ENCODE measurements at places on chromosomes 3 and 15. TPM values are rescaled to one million over a fixed set of nuclear protein-coding genes. Genes with fewer than 3 reads are reported as not detected.

Gene IL20RB
- 0.66 TPM for polyA plus RNA-seq

Gene FGF7
- 12.6 TPM for polyA plus RNA-seq

Gene GOLGA6L10
- 5.3 TPM for polyA plus RNA-seq

Gene STRIT1
- polyA plus RNA-seq, result 0.26 TPM

Gene TAGLN3
- polyA plus RNA-seq, result 0.66 TPM

Data from heart right ventricle (tissue), 16 donors.